ENCODE measurements at places on chromosomes 2 and 18. TPM values are rescaled to one million over a fixed set of nuclear protein-coding genes. Genes with fewer than 3 reads are reported as not detected.

- DNase-seq, result no peak
These were observed 310.3 kb downstream of the NOL4 start for GRCh38 chr18:33914399-33914798.

DNA sequence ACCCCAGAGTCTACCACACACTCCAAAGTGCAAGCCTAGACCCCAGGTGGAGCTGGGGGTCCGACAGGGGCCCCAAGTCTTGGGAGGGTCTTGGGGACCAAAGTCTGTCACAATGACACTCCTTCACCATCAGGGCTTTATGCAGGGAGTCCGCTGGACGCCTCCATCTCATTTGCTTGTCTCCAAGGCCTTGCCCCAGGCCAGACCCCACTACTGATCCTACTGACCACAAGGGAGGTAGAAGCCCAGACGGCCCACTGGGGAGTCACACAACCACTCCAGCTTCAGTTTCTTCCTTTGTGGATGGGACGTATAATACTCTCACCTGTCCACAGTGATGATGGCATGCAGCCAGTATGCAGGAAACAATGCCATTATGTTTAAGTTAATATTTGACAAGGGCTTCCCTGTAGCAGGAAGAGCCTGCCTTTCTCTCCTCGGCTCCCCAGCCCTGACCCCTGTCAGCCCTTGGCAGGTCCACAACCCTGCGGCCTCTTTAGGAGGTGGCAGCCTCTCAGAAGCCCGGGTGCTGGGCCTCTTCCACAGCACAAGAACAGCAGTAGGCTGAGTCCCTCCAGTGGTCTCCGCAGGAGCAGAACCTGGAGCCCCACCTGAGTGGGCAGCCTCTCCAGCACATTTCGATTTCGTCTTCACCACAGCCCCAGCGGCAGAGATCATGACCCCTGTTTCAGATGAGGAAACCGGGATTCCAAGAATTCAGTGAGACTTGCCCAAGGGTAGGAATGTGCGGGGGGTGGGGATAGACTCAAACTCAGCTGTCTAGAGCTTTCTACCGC, 6.5 kb downstream of the BIN1 start:
- DNase-seq, result no peak

DNA sequence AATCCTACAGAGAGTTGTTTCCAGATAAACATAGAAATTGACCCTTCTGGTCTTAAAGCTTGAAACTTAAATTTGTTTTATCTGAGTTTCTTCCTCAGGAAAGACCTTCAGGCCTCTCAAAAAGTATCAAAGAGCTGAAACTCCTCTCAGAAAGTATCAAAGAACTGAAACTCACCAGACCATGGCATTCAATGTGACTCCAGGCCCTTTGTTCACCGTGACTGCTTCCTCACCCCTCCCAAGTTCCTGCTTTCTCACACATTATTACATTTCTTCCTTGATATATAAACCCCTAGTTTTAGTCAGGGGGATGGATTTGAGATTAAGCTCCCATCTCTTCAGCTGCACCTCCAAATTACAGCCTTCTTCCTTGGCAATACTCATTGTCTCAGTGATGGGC, 6.0 kb downstream of the ANKMY1 start:
- no peak for DNase-seq

DNA sequence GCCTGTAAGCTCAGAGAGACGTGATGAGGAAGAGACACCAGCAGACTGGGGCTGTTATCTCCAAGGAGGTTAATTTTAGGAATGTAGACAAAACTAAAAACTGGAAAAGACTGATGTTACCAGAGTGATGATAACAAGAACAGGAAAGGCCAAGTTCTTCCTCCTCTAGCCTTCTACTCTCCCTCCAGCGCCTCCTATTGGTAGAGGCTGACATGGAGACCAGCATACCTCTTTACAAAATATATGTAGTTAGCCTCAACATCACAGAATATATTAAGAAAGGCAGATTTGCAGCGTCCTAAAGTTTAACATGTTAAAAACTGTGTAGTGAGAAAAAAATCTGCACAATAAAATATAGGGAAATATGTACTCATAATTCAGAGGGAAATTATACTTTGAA, 66.0 kb downstream of the TCF4 start:
- DNase-seq, result no peak

DNA sequence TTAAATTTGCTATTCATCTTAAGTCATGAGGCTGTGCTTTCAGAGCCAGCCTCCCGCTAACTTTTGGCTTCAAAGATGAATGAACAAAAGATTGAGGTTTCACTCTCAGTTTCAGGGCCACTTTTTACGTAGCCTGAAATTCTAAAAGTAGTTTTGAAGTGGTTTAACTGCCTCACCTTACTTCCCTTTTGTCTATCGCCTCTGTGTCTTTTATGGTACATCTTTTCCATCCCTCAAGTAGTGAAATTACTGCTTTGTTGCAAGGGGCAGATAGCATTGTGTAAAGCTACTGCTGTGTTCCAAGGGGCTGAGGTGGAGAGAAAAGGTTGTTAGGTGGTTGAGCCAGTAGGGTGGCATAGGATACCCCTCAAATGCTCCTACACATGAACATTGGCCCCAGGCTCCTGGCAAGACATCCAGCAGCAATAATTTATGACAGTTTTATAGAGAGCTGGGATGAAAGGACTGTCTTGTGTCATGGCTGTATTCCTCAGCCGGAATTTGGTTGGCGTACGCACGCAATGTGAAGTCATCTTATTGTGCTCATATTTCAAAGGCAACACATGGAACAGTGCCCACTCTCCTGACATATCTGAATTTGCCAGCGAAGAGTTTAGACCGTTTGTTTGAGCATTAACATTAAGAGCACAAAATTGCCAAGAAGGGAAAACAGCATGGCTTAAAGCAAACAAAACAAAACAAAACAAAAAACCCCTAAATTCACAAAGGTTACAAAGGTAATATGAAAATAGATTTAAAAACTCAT, 32.2 kb downstream of the QPCT start:
- no peak for DNase-seq

GRCh38 chr2:56455642-56456041, 271.9 kb downstream of the CCDC85A start:
- DNase-seq, result no peak

Gene INPP5D
- total RNA-seq, result 123 TPM

DNA sequence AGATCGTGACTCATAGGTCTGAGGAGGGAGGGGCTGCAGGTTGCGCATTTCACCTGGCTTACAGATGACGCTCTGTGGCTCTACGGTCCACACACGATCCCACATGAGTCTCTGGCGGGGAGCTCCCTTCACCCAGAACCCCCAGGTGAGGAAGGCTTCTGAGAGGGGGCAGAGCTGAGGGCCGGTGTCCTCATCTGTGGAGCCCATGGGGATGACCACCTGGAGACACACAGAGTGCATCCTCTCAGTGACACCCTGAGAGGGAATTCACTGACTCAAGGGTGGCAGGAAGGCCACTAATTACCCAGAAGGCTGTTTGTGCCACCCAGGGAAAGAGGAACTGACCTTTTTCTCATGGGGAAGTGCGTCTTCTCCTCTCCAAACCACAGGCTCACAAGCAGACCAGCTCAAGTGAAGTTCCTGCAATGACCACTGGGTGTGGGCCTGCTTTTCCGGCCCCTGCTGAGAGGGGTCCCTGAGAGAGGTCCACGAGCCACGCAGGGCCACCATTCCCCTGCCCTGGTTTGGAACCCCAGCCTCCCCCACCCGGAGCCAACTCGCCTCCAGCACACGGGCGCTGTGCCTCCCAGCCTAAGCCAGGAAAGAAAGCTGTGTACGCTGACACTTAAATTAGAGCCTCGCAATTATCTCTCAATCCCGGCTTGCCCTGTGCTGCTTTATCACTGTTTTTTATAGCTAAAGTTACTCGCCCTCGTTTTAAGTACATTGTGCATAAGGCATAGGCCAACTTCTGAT, 114.1 kb downstream of the BCL11A start:
- no peak for DNase-seq

Gene ARL4C
- 137 TPM for total RNA-seq

Gene SH2D6
- total RNA-seq, result 1.3 TPM

Gene ITPRIPL1
- total RNA-seq, result 1.4 TPM

GRCh38 chr2:44674473-44675284, 266.8 kb upstream of the SIX3 start:
- DNase-seq, result peak; percentile 7

GRCh38 chr18:23391156-23391555, 61.9 kb upstream of the RIOK3 start:
- DNase-seq, result no peak

Gene NAT8
- total RNA-seq, result not detected

GRCh38 chr2:98585386-98585785, 22.9 kb downstream of the COA5 start:
- DNase-seq, result no peak

Gene TMEFF2
- total RNA-seq, result not detected

- no peak for DNase-seq
These were observed 363.1 kb downstream of the LRP1B start for GRCh38 chr2:141767691-141768090.

GRCh38 chr2:20478961-20479360, 32.1 kb downstream of the RHOB start:
- no peak for DNase-seq

Gene MAL
- total RNA-seq, result 116 TPM

Gene DCC
- not detected for total RNA-seq

Gene GCG
- total RNA-seq, result not detected

Gene ME2
- total RNA-seq, result 44.5 TPM

DNA sequence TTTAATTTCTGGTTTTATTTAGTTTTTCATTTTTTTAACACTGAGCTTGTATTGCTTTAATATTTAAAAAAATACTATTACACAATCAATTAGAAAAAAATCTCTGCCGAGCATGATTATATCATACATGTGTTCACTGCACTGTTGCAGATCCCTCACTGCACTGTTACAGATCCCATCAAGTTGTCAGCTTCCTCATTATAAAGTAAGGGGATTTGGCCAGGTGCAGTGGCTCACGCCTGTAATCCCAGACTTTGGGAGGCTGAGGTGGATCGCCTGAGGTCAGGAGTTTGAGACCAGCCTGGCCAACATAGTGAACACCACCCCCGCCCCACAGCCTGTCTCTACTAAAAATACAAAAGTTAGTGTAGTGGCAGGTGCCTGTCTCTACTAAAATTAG, 33.0 kb upstream of the METTL21A start:
- no peak for DNase-seq
